ENCODE measurements at places on chromosomes 11 and 22.

GRCh38 chr11:36777311-36777710 is 179.3 kb upstream of the RAG2 start:
- no peak for DNase-seq

DNA sequence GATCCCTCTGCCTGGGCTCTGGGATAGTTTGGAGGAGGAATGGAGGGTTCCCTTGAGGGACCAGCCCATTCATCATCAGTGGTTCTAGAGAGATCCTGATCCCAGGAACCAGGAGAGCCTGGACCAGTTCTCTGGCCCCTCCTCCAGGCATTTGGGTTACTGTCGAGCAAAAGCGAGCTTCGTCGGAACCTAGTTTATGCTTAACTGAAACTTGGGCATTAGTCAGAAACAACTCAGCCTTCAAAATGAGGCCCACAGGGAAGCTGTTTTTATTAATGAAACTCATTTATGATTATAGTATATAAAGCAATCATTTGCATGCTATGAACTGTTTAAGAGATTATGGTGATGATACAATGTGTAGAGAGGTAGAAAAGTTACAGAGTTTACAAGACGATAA is 61.4 kb downstream of the LIF start:
- no peak for DNase-seq

DNA sequence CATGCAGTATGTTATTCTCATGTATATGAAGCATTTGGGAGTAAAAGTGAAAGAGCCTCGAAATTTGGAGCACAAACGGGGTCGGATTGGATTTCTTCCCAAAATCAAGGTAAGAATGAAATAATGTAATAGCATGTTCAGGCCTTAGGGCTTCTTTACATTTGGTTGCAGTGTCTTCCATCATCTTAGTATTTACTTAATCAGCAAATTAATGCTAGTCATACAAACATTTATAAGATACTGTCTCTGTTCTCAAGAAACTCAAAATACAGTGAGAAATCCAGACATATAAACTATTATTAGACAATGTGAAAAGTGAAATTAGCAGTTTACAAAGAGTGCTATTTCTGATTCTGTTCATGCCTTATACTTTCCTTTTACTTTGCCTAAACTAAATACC is 63.3 kb upstream of the GRIK4 start:
- DNase-seq = no peak

- DNase-seq = no peak
These were observed 273.4 kb downstream of the FAM76B start for GRCh38 chr11:95516175-95516574.

- no peak for DNase-seq
These were observed 2.9 kb downstream of the MYBPC3 start for GRCh38 chr11:47349521-47350095.

DNA sequence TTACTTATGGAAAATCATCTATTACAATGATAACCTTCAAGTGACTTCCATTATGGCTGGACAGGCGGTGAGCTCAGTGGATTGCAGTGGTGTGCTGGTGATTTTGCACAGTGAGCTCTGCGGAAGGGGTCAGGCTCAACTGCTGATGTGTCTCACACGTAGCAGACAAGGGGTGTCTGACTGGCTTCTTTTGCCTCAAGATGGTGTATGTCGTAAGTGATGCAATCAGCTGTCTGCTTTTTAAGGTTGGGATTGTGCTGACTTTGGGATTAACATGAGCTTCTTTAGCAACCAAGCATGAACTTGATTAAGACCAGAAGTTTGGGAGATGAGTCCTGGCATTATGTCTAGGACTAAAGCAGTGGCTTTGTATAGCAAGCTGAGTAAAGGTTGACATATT is 49.5 kb downstream of the POLD3 start:
- DNase-seq = no peak

GRCh38 chr11:75272821-75273301 is 32.3 kb downstream of the TPBGL start:
- DNase-seq = no peak

DNA sequence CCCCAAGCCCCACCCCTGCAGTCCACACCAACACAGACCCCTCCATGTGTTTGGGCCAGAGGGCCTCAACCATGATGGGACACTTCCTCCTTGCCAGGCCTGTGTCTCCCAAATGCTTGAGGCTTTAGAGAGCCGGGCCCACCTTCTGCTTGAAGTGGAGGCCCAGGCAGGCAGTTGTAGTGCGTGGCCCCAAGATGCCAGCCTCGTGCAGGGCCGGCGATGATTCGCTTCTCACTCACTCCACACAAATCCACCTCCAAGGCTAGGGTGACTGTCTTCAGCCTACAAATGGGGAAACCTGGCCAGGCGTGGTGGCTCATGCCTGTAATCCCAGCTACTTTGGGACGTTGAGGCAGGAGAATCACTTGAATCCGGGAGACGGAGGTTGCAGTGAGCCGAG is 5.7 kb downstream of the PRR5 start:
- DNase-seq = no peak

DNA sequence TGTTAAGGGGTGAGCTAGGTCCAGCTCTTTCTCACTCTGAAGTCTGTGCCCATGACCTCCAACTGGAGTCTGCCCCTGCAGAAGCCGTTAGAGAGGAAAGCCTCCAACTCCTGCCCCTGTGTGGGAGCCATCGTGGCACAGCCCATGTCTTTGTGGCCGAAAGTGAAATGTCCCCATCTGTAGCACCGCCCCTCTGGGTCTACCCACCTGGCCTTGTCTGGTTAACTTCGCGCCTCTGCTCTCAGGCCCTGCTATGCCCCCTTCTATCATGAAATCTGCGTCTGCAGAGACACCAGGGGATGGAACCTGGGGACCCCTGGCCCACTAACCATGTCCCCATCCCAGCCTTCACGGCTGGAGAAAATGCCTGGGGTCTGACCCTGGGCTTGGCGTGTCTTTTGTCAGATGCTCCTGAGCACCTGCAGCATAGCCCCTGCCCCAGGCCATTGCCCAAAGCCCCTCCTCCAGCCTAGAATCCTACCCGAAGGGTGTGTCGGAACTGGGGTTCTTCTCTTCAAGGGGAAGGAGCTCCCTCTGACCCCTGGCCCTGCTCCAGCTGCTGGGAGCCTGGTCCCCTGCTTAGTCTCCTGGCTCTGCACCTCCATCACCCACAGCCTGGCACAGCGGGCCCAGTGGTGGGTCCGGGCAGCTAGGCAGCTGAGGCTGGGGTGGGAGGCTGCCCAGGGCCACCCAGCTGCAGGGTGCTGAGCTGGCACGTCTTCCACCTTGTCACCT is 35.8 kb upstream of the HMOX1 start:
- DNase-seq = peak; percentile 69

- DNase-seq = peak; percentile 21
These were observed 29.7 kb upstream of the EMSY start for GRCh38 chr11:76415073-76415472.

DNA sequence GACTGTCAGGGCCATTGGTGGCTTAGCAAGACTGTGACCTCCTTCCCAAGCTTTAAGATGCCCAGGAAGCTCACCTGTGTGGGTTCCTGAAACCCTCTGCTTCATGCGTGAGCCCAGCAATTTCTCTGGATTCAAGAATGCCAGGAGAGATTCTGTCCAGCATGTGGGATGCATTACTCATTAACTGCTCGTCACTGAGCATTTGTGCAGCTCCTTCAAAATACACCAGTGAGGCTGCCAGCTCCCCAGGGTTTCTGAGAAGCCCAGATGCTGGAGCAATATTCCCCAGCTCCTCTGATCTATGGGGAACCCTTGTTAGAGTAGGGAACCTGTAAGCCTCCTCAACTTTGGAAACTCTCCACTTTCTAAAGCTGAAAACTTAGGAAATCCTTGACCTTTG is 126.5 kb downstream of the CHST1 start:
- no peak for DNase-seq

DNA sequence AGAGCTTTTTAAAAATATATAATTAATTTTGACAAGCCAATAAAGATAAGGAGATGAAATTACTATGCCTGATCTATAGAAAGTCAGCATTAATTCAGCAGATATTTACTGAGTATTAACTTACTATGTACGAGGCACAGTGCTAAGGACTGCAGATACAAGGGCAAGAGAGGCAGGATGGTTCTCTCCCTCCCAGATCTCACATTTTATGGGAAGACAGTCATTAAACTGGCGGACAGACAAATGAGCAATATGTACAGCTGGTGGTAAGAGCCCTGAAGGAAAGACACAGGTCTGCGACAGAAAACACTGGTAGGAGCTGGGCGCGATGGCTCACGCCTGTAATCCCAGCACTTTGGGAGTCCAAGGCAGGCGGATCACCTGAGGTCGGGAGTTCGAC is 36.8 kb downstream of the MCHR1 start:
- DNase-seq = no peak

DNA sequence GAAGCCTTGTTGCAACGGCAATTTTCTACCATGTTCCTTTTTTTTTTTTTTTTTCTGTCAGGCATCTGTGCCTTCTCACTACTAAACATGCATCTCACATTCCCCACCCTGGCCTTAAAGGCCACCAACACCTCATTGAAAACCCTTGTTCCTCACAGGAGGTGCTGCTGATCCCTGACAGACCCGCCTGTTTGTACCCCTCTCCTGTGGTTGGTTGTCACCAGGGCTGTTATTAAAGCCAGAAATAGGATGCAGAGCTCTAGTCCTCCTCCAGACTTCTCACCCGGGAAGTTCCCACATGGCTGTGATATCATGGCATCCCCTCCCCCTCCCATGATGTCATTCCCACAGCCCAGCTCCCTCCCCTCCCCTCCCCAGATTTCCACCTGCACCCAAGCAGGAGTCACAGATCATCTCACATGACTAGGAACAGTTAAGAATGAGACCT is 302.8 kb upstream of the NCAM1 start:
- DNase-seq = no peak

GRCh38 chr11:63884196-63884932 is 32.6 kb downstream of the RCOR2 start:
- no peak for DNase-seq

GRCh38 chr11:13339195-13340153 is 61.9 kb downstream of the BMAL1 start:
- no peak for DNase-seq

GRCh38 chr11:16618431-16618830 is 120.0 kb upstream of the C11orf58 start:
- DNase-seq = no peak

DNA sequence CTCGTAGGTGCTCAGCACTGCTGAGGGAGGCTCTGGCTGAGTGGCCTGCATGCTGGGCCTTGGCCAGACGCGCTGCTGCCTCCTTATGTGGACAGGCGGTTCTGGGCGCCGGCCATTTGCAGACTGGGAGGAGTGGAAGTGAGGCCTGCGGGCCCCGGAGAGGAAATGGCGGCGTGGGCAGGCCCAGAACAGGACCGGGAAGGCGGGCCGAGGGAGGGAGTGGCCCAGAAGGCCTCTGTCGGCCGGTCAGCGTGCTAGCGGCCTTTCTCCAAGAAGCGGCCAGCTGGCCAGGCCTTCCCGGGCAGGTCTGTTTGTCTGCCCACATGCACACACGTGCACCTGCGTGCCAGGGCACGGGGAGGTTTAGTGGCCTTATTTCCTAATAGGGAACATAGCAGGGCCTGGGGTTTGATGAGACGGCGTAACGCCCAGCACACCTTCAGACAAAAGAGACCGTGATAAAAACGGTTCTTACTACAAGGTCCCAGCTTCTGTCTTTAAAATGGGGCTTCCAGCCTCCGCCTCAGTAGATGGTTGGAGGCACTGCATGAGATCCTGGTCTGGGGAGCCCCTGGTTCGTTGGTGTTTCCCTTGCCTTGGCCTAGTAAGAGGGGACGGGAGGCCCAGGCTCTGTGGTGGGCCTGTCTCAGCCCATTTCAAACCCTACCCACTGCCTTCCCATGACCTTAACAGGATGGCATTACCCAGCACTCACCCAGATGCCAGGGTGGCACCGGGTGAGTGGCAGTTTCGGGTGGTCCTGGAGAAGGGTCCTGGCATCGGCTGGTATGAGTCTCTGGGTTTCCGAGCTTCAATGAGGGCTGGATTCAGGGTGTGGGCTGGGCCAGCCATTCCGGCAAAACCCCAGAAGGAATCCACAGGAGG is 65.1 kb upstream of the PPARA start:
- DNase-seq = no peak

DNA sequence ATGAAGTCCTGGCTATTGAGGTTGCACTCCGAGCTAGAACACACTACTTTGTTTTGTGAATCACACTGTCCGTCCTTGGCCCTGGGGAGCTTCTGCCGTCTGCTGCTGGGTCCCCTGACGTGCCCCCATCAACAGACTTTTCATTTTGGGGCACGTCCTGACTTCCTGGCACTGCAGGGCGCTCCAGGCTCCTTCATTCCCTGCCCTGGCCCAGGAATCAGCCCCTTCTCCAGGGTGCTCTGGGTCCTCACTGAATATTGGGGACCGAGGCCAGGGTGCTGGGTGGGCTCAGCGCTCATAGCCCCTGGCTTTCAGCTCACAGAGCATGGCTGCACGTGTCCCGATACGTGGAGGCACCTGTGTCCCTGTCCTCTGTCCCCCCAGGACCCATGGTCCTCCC is 22.2 kb downstream of the TSPAN4 start:
- no peak for DNase-seq

DNA sequence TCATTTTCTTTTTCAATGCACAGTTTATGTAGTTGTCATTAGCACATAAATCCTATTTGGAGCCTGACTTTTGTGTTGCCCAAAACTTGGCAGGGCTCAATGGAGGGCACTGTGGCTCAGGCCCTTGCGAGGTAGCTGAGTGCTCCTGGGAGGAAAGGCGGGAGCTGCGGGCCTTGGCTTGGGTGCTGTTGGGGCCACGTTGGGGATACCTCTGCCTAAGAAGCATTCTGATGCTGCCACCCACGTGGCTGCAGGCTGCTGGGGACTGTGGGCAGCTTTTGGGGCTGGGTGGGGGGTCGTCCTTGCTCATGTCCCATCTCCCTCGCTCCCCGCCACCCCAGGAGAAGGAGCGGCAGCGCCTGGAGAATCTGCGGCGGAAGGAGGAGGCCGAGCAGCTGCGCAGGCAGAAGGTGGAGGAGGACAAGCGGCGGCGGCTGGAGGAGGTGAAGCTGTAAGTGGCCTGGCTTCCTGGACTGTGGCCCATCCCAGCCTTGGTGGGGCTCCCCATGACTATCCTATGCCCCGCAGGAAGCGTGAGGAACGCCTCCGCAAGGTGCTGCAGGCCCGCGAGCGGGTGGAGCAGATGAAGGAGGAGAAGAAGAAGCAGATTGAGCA is 20.9 kb downstream of the INCENP start:
- no peak for DNase-seq

DNA sequence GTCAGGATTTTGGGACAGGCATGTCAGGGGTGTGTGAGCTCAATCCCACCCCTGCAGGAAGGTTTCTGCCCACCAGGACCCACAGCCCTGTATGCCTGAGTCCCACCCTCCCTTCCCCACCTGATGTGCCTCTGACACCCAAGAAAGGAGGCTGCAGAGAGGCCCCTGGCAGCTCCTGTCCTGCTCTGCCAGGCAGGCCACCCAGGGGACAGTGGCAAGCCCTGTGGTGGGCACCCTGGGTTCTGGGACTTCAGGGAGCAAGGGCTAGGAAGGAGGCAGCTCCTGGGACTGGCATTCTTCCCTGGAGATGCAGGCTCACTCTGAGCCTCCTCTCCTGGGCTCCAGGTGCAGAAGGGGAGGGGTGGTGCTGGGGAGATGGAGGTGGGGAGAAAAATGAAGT is 234.5 kb upstream of the B3GAT1 start:
- DNase-seq = no peak

- DNase-seq = no peak
These were observed 16.6 kb downstream of the SLC43A3 start for GRCh38 chr11:57410287-57410686.
